DND-41 (cell line): ENCODE measurements at places on chromosomes 3 and 15.
A peak's percentile ranks its signal among the peaks of the same experiment; 100 is the strongest.

GRCh38 chr15:68210821-68211655, 5.9 kb upstream of the CALML4 start:
- no peak overlapping the region for H3K27ac ChIP-seq
- no peaks in the 10 kb centered on the region for H3K27me3 ChIP-seq
- H3K4me3 ChIP-seq: no peak overlapping the region
- peaks cover 58% of the 10 kb centered on the region for H3K36me3 ChIP-seq
- peak; percentile 56 for DNase-seq

DNA sequence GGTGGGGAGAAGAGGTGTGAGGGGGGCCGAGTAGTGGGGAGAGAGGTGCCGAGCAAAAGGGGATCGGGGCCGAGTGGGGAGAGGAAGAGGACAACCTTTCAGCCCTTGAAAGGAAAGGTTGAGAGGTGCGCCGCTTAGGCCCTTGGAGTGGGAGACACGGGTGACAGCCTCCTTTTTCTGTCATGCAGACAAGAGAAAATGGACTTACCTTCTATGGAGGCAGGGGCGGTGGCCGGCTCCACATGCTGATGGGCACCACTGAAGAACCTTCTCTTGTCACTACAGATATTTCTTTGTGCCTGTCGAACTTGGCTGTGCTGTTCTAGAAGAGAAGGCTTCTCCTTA, 421 bp downstream of the KLHL18 start:
- no peak for DNase-seq
- H3K4me3 ChIP-seq: peak overlapping the region; percentile 69
- H3K27me3 ChIP-seq: no peaks in the 10 kb centered on the region

GRCh38 chr15:55873024-55873720, 120.2 kb downstream of the NEDD4 start:
- no peaks in the 10 kb centered on the region for H3K27me3 ChIP-seq
- no peak overlapping the region for H3K27ac ChIP-seq
- no peaks in the 10 kb centered on the region for H3K4me1 ChIP-seq
- H3K4me3 ChIP-seq: no peak overlapping the region
- no peak for DNase-seq

DNA sequence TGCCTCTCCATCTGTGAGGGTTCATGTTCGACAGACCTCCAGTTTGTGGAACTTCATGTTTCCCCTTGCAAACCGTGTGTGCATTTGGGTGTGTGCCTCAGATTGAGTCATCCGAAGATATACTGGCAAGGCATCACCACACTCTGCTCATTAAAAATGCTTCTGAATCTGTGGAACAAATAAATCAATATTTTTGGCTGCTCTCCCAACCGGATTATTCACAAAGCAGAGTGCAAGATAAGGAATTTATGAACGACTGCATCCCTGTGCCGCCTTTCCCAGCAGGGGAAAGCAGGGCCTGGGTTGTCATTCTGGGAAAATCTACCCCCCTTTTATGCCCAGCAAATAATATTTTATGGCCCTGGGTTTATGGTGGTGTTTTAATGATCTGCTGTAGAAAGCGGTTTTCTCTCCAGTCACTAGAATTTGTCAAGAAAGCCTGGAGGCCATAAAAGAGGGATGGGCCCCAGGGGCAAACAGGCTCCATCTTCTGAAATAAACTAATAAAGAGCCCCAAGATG, 4.2 kb upstream of the WNT5A start:
- H3K27me3 ChIP-seq: no peaks in the 10 kb centered on the region
- H3K4me1 ChIP-seq: no peaks in the 10 kb centered on the region
- H3K36me3 ChIP-seq: no peaks in the 10 kb centered on the region
- no peak overlapping the region for H3K27ac ChIP-seq
- H3K4me3 ChIP-seq: no peak overlapping the region

DNA sequence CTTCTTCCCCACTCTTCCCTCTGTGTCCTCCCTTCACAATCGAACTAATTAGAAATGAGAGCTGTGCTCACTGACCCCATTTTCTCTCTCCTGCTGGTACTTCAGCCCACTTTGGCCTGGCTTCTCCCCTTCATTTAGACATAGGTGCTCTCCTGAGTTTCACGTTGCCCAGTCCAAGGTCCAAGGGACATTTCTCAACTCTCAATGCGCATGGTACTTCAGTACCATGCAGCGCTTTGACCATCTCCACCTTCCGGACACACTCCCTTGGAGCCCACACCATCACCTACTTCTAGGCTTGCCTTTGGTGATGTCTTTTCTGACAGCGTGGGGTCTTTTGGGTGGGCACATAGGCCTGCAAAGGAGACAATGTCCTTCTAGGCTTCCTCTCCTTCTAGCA, 99.7 kb downstream of the ABHD5 start:
- DNase-seq: no peak
- H3K27ac ChIP-seq: no peak overlapping the region

- no peaks in the 10 kb centered on the region for H3K4me1 ChIP-seq
- H3K36me3 ChIP-seq: no peaks in the 10 kb centered on the region
- no peak overlapping the region for H3K27ac ChIP-seq
- peaks cover 3% of the 10 kb centered on the region for H3K27me3 ChIP-seq
- H3K4me3 ChIP-seq: no peak overlapping the region
- no peak for DNase-seq
Measured at GRCh38 chr15:88657326-88658069, 18.7 kb downstream of the ISG20 start.

GRCh38 chr3:38110314-38111050, 26.4 kb downstream of the ACAA1 start:
- no peak overlapping the region for H3K27ac ChIP-seq
- H3K4me1 ChIP-seq: no peaks in the 10 kb centered on the region
- DNase-seq: no peak
- H3K27me3 ChIP-seq: no peaks in the 10 kb centered on the region
- H3K36me3 ChIP-seq: no peaks in the 10 kb centered on the region
